ENCODE measurements at places on chromosomes 7 and 10.

- DNase-seq: no peak
Observed at GRCh38 chr10:285216-285615, 150.0 kb downstream of the ZMYND11 start.

DNA sequence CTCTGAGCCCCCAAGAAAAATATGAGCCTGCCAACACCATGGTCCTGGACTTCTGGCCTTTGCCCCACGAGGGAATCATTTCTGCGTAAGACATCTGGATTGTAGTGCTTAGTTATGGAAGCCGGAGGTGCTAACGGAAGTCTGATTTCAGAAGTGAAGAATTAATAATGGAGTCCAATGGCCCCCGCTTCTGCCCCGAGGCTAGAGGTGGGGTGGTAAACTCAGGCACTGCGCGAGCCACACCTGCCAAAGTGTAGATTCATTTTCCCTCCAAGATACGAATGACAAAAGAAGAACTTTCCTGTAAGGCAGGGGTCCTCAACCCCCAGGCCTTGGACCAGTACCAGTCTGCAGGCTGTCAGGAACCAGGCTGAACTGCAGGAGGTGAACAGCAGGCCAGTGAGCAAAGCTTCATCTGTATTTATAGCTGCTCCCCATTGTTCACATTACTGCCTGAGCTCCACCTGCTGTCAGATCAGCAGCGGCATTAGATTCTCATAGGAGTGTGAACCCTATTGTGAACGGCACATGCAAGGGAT lies 22.3 kb downstream of the CNPY1 start:
- DNase-seq: no peak

DNA sequence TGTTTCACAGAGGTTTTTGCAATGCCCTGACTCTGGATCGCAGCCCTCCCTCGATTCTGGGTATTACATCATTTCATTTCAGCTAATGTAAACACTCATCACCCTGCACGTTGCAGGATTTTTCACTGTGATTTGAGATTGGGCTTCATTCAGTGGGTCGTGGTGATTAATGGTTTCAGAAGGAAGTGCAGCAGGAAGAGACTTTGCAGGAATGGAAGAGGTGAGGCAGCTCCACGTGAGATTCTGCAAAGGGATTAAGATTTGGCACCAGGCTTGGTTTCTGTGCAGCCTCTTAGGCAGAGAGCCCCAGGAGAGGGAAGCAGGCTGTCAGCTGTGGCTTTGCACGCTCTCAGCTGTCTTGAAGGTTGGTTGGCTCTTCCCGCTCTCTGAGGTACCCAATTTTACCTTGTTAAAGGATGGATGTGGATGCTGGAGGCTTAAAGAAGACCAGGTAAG lies 95.2 kb downstream of the PLCE1 start:
- DNase-seq: no peak

DNA sequence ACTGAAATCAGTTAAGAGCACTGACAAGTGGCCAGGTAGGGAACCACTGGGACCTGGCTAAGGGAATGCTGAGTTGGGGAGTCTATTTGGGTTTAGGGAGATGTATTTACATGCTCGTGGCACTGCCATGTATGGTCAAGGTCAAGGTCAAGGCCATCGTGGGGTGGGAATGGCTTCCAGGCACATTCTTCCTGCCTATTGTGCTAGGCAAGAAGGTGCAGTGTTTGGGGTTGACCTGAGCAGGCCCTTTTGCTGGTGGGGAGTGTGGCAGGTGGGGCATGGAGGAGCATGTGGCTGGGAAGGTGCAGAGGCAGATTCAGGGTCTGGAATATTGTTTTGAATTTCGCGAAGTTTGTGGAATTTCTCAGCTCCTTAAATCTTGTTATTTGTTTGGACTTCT lies 17.8 kb downstream of the FAM241B start:
- no peak for DNase-seq

GRCh38 chr7:105250706-105251105 lies 138.0 kb downstream of the SRPK2 start:
- DNase-seq: no peak

DNA sequence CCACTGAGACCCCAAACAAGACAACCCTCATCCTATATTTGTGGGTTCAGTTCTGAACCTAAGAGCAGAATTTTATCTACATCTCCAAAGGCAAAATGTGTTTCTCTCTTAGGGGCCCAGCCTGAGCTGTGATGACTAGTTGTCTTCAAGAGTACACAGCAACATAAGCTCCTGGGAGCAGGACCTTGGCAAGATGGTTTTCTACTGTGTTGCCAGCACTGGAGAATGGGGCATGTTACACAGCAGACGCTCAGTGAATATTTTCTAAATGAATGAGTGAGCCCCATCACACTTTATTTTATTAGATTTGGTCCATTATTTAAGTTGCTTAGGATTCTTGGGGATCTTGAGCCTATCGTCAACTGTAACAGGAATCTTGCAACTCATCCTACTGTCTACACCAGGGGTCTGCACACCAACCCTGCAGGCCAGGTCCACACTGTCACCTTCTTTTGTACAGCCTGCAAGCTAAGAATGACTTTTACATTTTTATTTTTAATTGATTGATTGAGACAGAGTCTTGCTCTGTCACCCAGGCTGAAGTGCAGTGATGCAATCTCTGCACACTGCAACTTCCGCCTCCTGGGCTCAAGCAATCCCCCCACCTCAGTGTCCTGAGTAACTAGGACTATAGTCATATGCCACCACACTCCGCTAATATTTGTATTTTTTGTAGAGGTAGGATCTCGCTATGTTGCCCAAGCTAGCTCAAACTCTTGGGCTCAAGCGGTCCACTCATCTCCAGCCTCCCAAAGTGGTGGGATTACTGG lies 347.1 kb downstream of the FGFR2 start:
- DNase-seq: no peak

DNA sequence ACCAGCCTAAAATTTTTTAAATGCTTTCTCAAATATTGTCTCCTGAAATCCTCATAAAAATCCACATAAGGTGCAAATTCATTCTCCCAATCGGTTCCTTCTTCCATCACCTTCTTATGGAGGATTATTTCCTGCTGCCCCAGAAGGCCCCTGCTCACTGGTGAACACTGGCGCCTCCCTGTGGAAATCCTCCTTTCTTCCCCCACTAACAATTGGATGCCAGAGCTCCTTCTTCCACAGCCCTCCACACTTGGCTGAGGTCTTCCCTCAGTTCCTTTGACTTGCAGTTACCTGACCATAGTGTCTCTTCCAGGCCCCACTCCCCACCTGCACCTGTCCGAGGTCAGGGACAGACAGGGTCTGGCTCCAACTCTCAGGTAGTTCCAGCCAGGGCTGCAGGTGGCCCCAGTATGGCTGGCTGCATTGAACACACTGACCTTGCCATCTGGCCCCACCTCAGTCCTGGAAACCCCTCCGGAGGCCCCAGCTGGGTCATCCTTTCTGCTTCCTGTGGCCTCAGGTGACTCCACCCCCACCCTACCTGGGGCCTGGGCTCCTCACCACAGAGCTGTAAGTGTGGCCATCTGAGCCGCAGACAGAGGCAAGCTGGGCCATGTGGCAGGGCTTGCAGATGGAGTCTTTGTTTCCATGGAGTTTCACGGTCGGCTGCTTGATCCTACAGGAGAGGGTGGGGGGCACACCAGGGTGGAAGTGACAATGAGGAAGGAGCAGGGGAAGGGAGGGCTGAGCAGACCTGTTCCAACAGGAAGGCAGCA lies 18.4 kb downstream of the SPOCK2 start:
- DNase-seq: no peak

DNA sequence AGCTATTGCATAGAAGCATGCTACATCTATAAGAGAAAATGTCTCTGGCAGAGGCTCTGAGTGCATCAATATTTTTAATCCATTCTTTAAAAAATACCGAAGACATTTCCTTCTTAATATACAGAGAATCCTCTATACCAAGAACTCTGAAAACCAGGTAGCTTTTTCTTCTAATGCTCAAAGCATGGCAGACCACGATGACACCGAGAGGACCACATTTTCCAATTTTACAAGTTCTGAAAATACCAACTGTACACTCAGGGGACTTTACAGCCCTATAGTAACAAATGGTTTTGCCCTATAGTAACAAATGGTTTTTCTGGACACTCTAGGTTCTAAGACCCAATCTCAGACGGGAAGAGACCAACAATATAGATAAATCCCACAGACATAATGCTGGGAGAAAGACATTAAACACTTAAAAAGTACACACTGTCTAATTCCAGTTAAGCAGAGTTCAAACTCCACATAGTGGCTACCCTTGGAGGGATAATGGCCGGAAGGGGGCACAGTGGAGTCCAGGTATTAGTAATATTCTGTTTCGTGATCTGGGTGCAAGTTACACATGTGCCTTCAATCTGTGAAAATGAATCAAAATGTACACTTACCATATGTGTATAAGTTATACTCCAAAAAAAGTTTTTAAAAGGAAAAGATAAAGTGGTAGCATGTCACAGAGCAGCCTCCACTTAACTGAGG lies 26.2 kb downstream of the CCDC6 start:
- DNase-seq: no peak

DNA sequence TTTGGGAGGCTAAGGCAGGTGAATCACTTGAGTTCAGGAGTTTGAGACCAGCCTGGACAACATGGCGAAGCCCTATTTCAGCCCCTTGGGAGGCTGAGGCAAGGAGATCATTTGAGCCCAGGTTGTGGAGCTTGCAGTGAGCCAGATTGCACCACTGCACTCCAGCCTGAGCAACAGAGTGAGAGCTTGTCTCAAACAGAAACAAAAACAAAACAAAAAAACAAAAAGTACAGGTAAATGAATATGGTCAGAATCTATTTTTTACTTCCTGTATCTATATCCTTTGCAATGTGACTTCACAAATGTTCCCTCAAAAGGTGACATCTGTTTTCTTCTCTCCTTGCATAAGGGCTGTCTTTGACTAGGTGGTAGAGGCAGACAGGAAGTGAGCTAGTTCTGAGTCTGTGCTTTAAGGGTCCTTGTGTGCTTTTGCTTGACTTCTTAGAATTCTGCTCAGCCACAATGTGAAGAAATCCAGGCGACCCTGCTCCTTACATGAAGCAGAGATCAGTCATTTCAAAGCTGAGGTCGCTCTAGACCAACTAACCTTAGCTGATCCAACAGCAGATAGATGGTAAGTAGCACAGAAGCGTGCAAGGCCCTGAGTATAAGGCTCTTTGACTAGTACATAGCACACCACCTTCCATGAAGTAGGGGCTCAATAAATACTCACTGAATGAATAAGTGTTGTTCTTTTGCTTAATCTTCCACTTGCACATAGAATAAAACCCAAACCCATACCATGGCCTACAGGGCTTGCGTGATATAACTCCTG lies 423.2 kb upstream of the PCDH15 start:
- DNase-seq: no peak

DNA sequence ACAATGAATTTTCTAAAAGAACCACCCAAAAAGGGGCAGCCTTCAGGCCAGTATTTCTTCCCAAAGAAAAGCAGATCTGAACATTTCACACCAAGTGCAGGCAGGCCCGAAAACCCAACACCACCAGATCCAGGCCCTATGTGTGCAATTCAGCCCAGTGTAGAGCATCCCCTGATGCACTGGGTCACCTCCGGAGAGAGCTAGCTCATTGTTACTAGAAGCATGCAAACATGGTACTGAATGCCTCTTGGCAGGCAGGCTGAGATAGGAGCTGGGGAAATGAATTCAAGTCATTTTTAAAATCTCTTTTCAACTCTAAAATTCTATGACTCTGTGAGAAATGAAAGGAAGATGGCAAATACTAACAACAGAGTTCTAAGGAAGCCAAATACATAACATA lies 174.8 kb downstream of the ELMO1 start:
- DNase-seq: no peak

DNA sequence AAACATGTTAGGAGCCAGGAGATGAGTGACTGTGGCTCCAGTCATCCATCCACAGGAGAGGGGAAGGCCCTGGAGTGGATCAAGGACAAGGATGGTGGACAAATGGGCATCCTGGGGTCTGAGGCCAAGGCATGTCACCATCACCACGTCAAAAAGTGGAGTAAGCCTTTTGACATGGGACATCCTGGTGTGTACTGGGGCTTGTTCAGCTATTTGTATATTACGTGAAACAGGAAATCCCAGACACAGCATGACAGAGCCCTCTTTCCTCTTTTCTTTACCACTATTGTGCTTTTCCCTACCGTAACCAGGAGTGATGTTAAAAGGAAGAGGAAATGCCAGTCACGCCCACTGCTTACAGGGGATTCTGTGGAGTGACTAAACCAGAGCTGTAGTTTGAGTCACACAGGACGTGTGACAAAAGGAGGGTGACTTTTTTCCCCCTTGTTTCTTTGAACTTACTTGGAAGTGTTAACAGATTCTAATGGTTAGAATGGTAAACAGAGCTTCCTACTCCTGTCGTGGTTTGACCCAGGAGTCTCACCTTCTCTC lies 15.4 kb downstream of the ACSL5 start:
- peak; percentile 99 for DNase-seq

GRCh38 chr10:387909-388660 lies 252.8 kb downstream of the ZMYND11 start:
- peak; percentile 29 for DNase-seq

GRCh38 chr10:104117839-104118323 lies 4.1 kb upstream of the SFR1 start:
- DNase-seq: no peak

DNA sequence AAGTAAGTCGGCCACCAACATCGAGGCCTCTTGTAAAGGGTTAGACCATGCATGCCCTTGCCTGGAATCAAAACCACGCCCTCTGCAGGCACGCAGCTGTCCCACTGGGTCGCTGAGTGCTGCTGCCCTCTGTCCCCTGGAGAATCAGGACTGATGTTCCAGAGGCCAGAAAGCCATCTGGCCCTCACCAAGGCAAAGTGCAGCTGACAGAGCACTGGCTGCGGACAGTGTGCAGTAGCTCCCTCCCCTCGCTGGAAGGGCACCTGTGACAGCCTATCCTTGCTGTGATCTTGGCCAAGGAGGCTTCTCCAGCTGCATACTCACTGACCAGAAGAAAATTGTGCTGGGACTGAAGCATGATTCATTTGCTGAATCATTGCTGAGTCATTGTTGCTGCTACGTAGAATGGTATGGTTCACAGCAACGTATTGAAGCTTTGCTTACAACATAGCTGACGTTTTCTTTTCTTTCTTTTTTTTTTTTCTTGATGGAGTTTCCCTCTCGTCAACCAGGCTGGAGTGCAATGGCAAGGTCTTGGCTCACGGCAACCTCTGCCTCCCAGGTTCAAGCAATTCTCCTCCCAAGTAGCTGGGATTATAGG lies 30.4 kb downstream of the DDC start:
- peak; percentile 60 for DNase-seq

GRCh38 chr10:46301721-46302479 lies 15.1 kb downstream of the ANTXRL start:
- DNase-seq: no peak

DNA sequence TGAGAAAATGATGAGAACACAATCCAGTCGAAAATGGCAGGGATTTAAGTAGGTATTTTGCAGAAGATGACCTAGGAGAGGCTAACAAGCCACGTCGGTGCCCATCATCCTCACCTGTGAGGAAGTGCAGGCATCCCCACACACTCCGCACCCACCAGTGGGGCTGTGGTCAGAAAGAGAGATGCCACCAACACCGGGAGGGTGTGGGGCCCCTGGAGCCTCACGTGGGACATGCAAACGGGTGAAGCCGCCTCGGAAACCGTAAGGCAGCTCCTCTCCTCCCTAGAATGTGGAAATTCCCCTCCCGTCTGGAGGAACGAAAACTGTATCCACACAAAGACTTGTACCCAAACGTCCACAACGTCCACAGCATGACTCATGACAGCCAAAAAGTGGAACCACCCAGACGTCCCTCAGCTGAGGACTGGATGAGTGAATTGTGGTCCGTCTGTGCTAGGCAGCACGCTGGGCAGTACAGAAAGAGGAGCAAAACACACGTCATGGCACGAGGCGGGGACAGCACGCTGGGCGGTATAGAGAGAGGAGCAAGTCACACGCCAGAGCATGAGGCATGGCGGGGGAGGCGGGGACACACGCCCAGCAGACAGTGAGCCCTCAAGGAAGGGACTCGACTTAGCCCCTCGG lies 246.0 kb downstream of the ELFN1 start:
- DNase-seq: peak; percentile 87

Data from CD14-positive monocyte (primary cell).